ENCODE measurements at places on chromosomes 3 and 15. TPM values are rescaled to one million over a fixed set of nuclear protein-coding genes. Genes with fewer than 3 reads are reported as not detected.

The PAK6 gene
- total RNA-seq: 20.0 TPM

- no peak overlapping the region for H3K4me3 ChIP-seq
- peak overlapping the region; percentile 71 for H3K27ac ChIP-seq
- no peaks in the 10 kb centered on the region for H3K4me1 ChIP-seq
- H3K36me3 ChIP-seq: peaks cover 11% of the 10 kb centered on the region
- H3K27me3 ChIP-seq: no peaks in the 10 kb centered on the region
Observed at GRCh38 chr3:133593243-133593642, 19.8 kb downstream of the CDV3 start.

The IL5RA gene
- not detected for total RNA-seq

The TGM4 gene
- not detected for total RNA-seq

DNA sequence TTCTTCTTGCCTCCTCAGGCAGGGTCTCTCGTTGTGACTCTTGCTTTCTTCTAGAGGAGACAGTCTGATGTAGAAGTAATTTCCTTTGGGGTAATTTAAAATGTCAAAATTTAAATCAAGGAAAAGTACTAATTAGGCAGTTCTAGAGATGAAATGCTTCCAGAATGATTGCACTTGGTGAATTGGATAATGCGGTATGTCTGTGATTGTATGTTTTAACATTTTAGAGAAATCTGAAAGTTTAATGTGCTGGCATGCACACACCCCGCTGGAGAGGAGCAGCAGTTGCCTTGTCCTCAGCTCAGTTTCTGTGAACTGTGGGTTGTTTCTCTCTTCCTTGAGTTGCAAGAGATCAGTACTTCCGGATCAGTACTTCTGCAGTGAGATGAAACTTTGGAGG, 322.9 kb upstream of the CTDSPL start:
- H3K27me3 ChIP-seq: no peaks in the 10 kb centered on the region
- no peak overlapping the region for H3K27ac ChIP-seq
- H3K4me3 ChIP-seq: no peak overlapping the region
- H3K36me3 ChIP-seq: no peaks in the 10 kb centered on the region
- no peaks in the 10 kb centered on the region for H3K4me1 ChIP-seq

GRCh38 chr3:98980915-98981596, 79.6 kb upstream of the DCBLD2 start:
- H3K27ac ChIP-seq: no peak overlapping the region
- H3K4me1 ChIP-seq: no peaks in the 10 kb centered on the region
- no peak for DNase-seq
- no peaks in the 10 kb centered on the region for H3K36me3 ChIP-seq
- no peak overlapping the region for H3K4me3 ChIP-seq

The PEX5L gene
- total RNA-seq: 7.0 TPM

DNA sequence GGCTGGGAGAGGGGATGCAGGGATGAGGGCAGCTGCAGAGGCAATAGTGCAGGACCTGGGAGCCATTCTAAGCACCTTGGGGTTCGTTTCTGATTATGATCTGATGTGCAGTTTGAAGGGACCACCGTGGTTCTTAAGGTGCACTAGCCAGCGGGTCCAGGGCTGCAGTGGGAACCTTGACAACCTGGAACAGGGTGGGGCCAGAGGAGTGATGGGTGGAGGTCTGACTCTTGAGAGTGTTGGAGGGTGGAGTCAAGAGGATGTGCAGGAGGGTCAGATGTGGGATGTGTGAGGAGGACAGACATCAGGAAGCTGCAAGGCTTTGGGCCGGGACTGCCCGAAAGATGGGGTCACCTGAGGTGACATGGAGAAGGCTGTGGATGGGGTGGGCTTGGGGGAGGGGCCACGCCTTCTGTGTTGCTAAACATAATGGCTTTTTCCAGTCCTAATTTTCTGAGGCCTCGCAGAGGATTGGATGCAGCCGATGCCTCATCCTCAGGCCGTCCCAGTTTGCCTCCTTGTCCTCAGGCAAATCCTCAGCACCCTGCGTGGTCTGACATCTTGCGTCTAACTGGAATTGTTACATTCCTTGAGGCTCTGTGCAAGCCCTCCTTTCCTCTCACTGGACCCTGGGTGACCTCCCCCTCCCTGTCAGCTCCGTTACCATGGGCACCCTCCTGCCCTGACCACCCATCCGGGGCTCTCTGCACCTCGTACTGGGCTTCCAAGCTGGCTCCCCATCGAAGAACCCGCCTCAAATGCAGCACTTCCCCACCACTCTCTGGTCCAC, 61.4 kb upstream of the TRPM1 start:
- H3K4me1 ChIP-seq: 0 out of 2 replicates have a peak, but pooled peaks cover 11% of the 10 kb centered on the region
- no peak for DNase-seq
- H3K27me3 ChIP-seq: no peaks in the 10 kb centered on the region
- H3K36me3 ChIP-seq: no peaks in the 10 kb centered on the region
- no peak overlapping the region for H3K27ac ChIP-seq
- no peak overlapping the region for H3K4me3 ChIP-seq

DNA sequence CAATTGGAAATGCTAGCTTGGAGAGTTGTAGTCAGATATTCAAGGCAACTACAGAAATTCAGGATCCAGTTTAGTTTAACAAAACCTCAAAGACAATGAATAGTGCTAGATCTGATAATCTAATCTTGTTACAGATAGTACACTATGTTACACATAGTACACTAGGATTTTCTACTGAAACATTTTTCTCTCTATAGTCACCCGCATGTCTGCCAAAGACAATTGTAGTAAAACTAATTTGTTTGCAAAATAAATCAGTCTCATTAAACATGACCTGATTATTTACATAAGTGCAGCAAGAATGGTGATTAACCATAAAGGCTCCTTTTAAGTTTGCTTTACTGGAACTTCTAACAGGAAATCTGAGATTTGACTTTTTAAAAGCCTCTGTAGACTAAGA, 52.0 kb downstream of the ILDR1 start:
- no peak for DNase-seq
- H3K4me3 ChIP-seq: no peak overlapping the region
- H3K27me3 ChIP-seq: no peaks in the 10 kb centered on the region
- H3K4me1 ChIP-seq: peaks cover 4% of the 10 kb centered on the region
- H3K27ac ChIP-seq: no peak overlapping the region

DNA sequence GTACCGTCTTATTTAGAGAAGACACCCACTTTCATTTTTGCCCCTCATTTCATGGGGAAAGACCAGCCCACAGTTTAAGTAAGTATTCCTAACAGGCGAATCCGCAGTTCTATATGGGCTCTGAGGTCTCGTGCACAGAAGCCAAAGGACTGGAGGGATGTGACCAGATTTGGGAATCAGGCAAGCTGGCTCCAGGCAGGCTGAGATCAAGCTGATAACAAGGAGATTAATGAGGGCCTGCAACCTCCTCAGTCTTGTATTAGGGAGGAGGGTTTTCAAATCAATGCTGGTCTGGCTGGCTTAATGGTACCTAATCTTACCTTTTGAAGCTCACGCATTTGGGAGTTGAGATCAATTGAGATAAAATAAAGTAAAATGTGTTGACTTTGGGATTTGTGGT, 15.3 kb downstream of the ST8SIA2 start:
- H3K4me1 ChIP-seq: no peaks in the 10 kb centered on the region
- DNase-seq: no peak
- H3K36me3 ChIP-seq: no peaks in the 10 kb centered on the region
- no peak overlapping the region for H3K4me3 ChIP-seq

DNA sequence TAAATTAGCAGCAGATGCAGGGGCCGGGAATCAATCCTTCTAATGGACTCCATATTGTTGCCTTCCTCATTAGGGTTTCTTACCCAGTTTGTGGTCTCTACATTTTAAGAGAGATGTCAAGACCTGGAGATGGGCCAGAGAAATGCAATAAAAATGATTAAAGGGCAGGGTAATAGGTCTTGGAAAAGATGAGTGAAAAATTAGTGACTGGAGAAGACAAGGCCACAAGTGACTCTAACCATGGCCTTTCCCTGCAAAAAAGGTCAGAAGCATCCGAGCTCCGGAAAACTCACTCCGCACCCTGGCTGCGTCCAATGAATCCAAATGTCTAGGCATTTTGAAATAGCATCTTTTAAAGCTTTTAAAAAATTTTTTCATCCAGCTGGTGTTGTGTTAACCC, 152.8 kb downstream of the ARRDC4 start:
- no peak overlapping the region for H3K27ac ChIP-seq
- no peak for DNase-seq
- H3K36me3 ChIP-seq: no peaks in the 10 kb centered on the region
- H3K4me3 ChIP-seq: no peak overlapping the region
- H3K4me1 ChIP-seq: no peaks in the 10 kb centered on the region
- no peaks in the 10 kb centered on the region for H3K27me3 ChIP-seq

GRCh38 chr3:184481984-184482671, 79.5 kb upstream of the EPHB3 start:
- no peaks in the 10 kb centered on the region for H3K27me3 ChIP-seq
- no peak overlapping the region for H3K4me3 ChIP-seq
- no peak for DNase-seq
- no peaks in the 10 kb centered on the region for H3K4me1 ChIP-seq
- no peaks in the 10 kb centered on the region for H3K36me3 ChIP-seq
- no peak overlapping the region for H3K27ac ChIP-seq

The IRAK2 gene
- total RNA-seq: 0.85 TPM

GRCh38 chr15:99430881-99431401, 134.8 kb upstream of the MEF2A start:
- H3K27me3 ChIP-seq: no peaks in the 10 kb centered on the region
- H3K4me1 ChIP-seq: no peaks in the 10 kb centered on the region
- no peak overlapping the region for H3K4me3 ChIP-seq
- no peak for DNase-seq
- no peak overlapping the region for H3K27ac ChIP-seq
- no peaks in the 10 kb centered on the region for H3K36me3 ChIP-seq

GRCh38 chr3:71185733-71186455, 397.6 kb downstream of the FOXP1 start:
- no peak overlapping the region for H3K4me3 ChIP-seq
- no peaks in the 10 kb centered on the region for H3K36me3 ChIP-seq
- no peak overlapping the region for H3K27ac ChIP-seq
- H3K27me3 ChIP-seq: no peaks in the 10 kb centered on the region

GRCh38 chr15:91953432-91953831, 99.9 kb downstream of the SLCO3A1 start:
- no peaks in the 10 kb centered on the region for H3K36me3 ChIP-seq
- no peak for DNase-seq
- H3K27me3 ChIP-seq: no peaks in the 10 kb centered on the region
- H3K27ac ChIP-seq: no peak overlapping the region
- peaks cover 38% of the 10 kb centered on the region for H3K4me1 ChIP-seq

The FEZF2 gene
- total RNA-seq: not detected

The PIGX gene
- 14.5 TPM for total RNA-seq

The SLC51A gene
- 4.0 TPM for total RNA-seq

DNA sequence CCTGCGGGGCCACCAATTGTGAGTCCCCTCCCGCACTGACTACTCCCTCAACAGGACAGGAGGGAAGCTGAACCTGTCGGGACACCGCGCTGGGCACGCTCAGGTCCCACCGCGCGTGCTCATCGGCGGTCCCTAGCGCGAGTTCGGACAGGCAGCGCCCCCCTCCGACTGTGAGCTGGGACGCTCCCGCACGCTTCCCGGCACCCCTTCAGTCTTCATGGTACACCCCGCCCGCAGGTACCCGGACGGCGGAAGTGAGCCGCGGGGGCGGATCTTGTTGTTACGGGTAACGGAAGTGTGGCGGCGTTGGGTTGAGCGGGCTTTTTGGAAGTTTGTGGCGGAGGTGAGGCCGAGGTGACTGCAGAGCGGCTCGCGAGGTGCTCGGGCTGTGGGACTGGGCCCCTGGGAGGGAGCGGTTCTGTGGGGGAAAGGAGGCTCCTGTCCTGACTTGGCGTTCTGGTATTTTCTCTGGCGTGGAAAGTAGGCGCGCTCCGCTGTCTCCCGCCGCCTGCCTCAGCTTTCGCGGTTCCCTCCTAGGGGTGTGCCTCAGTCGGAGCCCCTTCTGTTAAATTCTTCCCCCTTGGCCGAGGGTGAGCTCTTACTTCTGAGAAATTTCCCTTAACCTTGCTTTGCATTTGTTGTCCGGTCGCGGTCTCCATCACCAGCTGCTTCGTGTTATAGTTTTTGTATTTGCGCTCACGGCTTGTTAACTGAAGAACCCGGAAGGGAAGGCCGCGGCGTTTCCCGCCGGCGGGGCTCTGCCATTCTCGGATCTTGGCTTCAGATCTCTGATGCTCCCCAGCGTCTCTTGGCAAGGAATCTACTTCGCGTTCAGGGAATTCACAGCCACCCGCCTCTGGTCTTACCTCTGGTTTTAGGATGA, at the start of gene FANCI:
TSS of gene FANCI (plus strand) at position 289 of the 883 bp plus-strand sequence. CDS start 3,669 bp downstream, outside the sequence.
- peak within 1 kb of the TSS; percentile 67 for H3K27ac ChIP-seq
- no peaks in the 10 kb centered on the region for H3K27me3 ChIP-seq

DNA sequence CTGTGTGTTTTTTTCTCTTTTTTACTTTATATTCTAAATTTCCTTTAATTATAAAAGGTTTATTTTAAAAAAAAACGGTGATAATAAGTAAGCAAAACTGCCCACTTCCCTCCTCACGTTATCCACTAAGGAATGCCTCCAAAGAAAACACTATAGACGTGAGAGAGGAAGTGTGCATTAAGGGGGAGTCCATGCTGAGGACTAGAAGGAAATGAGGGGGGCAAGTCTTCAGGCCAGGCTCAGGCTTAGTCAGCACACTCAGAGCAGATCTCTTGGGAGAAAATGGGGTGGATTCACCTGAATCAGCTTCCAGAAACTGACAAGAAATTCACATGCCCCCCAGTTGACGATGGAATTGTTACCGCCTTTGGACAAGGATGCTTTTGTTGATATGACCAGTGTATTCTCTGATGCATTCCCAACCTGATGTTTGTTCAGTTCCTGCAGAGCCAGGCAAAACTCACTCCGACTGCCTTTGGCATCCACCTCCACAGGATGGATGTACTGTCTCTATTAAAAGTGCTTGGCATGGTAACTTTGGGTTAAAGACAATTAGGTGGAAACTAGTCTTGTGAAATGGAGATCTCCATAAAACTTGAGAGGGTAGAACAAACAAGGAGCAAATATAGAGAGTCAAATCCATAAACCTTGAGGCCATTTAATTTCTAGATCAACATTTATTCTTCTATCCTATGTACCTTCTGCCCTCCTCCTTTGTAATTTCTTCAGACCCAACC, 167.8 kb downstream of the MYRIP start:
- H3K4me1 ChIP-seq: peaks cover 5% of the 10 kb centered on the region
- H3K27ac ChIP-seq: no peak overlapping the region
- no peaks in the 10 kb centered on the region for H3K27me3 ChIP-seq
- DNase-seq: no peak
- no peaks in the 10 kb centered on the region for H3K36me3 ChIP-seq

The PLSCR2 gene
- total RNA-seq: not detected
